Tracheal epithelial cell (primary cell): ENCODE measurements at places on chromosomes 12 and 14. TPM values are rescaled to one million over a fixed set of nuclear protein-coding genes. Genes with fewer than 3 reads are reported as not detected.

Gene OTUB2
- 1.7 and 7.5 TPM in 2 replicates for total RNA-seq

Gene AQP2
- under 0.01 TPM in 1 of 2 replicates, not detected in the other for total RNA-seq

Gene MIP
- total RNA-seq = not detected in 2 replicates

Gene SLC2A13
- total RNA-seq = 7.0 and 7.5 TPM in 2 replicates

Gene PLEKHD1
- total RNA-seq = under 0.01 TPM in 2 replicates

Gene NUAK1
- 5.8 and 12.8 TPM in 2 replicates for total RNA-seq

Gene ESR2
- total RNA-seq = under 0.01 and 0.24 TPM in 2 replicates

Gene GLT8D2
- total RNA-seq = 0.43 and 2.9 TPM in 2 replicates

Gene LRIG3
- total RNA-seq = 48.9 and 97.8 TPM in 2 replicates

Gene MMP14
- total RNA-seq = 151 and 263 TPM in 2 replicates

Gene SERPINA5
- total RNA-seq = not detected in 2 replicates

Gene RPL10L
- not detected in 2 replicates for total RNA-seq

Gene TAS2R8
- total RNA-seq = not detected in 2 replicates

Gene ACOT6
- 0.24 and 0.43 TPM in 2 replicates for total RNA-seq

Gene CDCA4
- total RNA-seq = 53.3 and 55.7 TPM in 2 replicates

Gene PCNX4
- total RNA-seq = 35.8 and 41.7 TPM in 2 replicates

Gene VWF
- 1.1 and 2.2 TPM in 2 replicates for total RNA-seq

Gene LTB4R
- 13.5 and 13.6 TPM in 2 replicates for total RNA-seq

Gene MGP
- under 0.01 TPM in 1 of 2 replicates, not detected in the other for total RNA-seq

Gene YARS2
- total RNA-seq = 37.1 and 47.7 TPM in 2 replicates

Gene DTX3
- 2.1 and 7.0 TPM in 2 replicates for total RNA-seq

Gene KRT8
- total RNA-seq = 140 and 289 TPM in 2 replicates
